ENCODE measurements at places on chromosomes 4 and X. TPM values are rescaled to one million over a fixed set of nuclear protein-coding genes. Genes with fewer than 3 reads are reported as not detected.
A peak's percentile ranks its signal among the peaks of the same experiment; 100 is the strongest.

The BANK1 gene
- 2.4 TPM for total RNA-seq

The MTNR1A gene
- total RNA-seq, result 0.84 TPM

The SMIM31 gene
- total RNA-seq, result not detected

- no peak for DNase-seq
- H3K4me1 ChIP-seq, result no peaks in the 10 kb centered on the region
- no peak overlapping the region for H3K27ac ChIP-seq
- no peaks in the 10 kb centered on the region for H3K27me3 ChIP-seq
- H3K4me3 ChIP-seq, result no peak overlapping the region
Observed at GRCh38 chrX:116172976-116173375, 2.4 kb downstream of the AGTR2 start.

GRCh38 chrX:55135171-55135570 lies 46.4 kb downstream of the PAGE2 start:
- H3K4me3 ChIP-seq, result no peak overlapping the region
- no peaks in the 10 kb centered on the region for H3K27me3 ChIP-seq
- no peaks in the 10 kb centered on the region for H3K4me1 ChIP-seq
- H3K36me3 ChIP-seq, result no peaks in the 10 kb centered on the region
- peak; percentile 2 for DNase-seq
- H3K27ac ChIP-seq, result no peak overlapping the region

DNA sequence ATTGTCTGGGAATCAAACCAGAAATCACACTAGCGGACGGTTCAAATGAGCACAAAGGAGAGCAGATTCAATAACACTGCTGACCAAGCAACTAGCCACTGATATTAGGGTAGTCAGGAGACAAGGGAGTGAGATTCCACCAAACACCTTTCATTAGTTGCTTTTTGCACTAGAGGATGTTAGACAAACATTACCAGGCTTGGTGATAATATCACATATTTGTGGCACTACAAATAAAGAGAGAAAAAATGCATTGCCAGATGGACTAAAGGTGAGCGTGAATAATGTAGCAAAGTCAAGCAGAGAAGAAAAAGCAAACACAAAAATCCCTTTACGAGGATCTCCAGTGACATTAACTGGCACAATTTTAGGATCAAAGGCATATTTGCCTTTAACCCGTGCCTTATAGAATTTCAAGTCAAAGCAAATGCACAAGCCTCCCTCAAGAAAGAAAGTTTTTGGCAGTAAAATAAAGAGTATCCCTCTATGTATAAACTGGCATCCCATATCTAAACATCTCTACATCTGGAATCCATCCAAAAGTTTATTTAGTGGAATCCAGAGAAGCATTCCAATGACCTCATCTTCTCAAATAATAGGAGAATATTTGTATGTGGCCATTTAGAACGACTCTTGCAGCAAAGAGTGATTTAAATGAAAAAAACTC lies 290.9 kb downstream of the KCTD8 start:
- no peak overlapping the region for H3K4me3 ChIP-seq
- H3K36me3 ChIP-seq, result no peaks in the 10 kb centered on the region
- H3K27ac ChIP-seq, result no peak overlapping the region
- no peaks in the 10 kb centered on the region for H3K4me1 ChIP-seq
- DNase-seq, result no peak
- no peaks in the 10 kb centered on the region for H3K27me3 ChIP-seq

GRCh38 chrX:125681058-125681457 lies 361.4 kb downstream of the TEX13C start:
- no peak overlapping the region for H3K4me3 ChIP-seq
- H3K4me1 ChIP-seq, result no peaks in the 10 kb centered on the region

DNA sequence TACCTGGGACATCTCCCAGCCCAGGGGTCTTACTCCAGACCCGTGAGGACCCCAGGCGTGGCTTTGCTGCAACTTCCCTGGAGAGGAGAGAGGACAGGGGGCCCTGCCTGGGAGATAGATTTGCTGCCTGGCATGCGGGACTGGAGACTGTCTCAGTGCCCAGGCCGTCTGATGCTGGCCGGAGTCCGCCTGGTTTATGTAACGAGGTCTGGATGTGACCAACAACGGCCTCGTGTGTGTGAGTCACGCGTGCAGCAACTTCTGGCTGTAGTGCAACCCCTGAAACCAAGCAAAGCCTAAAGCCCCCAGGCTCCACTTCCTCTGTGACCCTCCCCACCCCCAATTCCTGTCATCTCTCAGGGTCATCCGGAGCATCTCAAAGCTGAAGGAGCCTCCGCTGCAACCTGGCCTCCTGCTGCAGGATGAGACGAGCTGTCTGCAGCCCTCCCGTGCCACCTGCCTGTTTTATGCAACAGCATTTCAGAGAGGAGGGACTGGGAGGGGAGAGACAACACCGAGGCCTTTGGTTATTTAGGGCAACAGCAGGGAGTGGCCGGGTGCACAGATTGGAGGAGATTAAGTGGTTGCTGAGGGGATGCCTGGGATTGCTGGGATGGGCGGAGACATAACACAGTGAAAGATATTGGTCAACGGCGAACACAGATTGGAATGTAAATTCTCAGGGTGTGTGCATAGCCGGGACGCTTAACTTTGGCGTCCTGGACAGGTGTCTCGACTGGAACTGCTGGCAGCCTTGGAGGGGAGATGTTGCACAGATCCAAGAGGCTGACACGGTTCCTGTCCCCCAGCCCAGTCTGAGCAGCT lies 16.0 kb downstream of the XG start:
- H3K27me3 ChIP-seq, result no peaks in the 10 kb centered on the region
- no peak overlapping the region for H3K4me3 ChIP-seq
- no peaks in the 10 kb centered on the region for H3K36me3 ChIP-seq
- no peak overlapping the region for H3K27ac ChIP-seq

DNA sequence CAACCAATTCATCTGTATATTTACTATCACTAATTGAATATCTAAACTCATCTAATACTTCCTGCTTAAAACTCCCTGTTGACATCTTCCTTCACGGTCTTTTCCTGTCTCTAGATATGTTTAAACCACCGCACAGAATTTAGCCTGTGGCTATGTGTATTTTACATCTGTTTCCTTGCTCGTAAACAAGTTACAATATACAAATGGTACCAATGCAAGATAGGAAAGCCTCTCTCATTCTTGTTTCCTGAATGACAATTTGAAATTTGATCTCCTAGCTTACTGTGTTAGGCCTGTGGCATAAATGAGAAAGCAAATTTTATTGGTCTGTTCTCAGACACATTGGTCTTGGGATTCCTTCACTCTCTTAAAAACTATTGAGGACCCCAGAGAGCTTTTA lies 89.7 kb upstream of the PCDH7 start:
- no peaks in the 10 kb centered on the region for H3K36me3 ChIP-seq
- no peaks in the 10 kb centered on the region for H3K4me1 ChIP-seq
- no peaks in the 10 kb centered on the region for H3K27me3 ChIP-seq
- no peak overlapping the region for H3K27ac ChIP-seq
- no peak for DNase-seq

DNA sequence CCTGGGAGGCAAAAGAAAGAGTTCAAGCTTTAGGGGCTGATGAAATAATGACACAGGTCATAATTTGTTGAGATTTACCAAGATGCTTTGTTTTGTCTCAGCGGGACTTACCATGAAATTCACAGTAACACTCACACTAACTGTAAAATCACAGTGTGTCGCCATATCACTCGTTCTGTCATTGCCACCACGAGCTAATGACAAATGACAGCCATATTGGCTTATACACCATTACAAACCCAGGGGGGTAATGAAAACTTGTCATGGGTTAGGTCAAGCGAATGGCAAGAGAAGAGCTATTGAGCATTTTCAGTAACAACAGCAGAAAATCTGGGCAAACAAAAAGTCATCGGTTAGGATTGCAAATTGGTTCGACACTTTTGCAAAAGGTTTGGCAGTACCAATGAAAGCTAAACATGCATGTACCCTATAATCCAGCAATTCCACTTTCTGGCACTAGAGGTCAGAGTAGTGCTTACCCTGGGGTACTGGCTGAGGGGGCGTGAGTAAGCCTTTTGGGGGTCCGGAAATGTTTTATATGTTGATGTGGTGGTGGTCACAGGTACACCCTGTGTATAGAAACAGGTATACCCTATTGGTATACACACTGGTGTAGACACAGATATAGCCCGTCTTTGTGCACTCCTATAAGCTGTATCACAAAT lies 83.9 kb upstream of the RAI2 start:
- no peak for DNase-seq
- no peaks in the 10 kb centered on the region for H3K4me1 ChIP-seq
- no peak overlapping the region for H3K4me3 ChIP-seq

GRCh38 chrX:14546190-14546589 lies 16.9 kb downstream of the GLRA2 start:
- no peaks in the 10 kb centered on the region for H3K27me3 ChIP-seq
- no peaks in the 10 kb centered on the region for H3K36me3 ChIP-seq
- no peak for DNase-seq
- no peak overlapping the region for H3K27ac ChIP-seq
- H3K4me1 ChIP-seq, result no peaks in the 10 kb centered on the region
- H3K4me3 ChIP-seq, result no peak overlapping the region

- no peak overlapping the region for H3K27ac ChIP-seq
- no peak for DNase-seq
- no peaks in the 10 kb centered on the region for H3K36me3 ChIP-seq
- H3K27me3 ChIP-seq, result no peaks in the 10 kb centered on the region
Observed at GRCh38 chr4:145709843-145710242, 29.9 kb downstream of the C4orf51 start.

DNA sequence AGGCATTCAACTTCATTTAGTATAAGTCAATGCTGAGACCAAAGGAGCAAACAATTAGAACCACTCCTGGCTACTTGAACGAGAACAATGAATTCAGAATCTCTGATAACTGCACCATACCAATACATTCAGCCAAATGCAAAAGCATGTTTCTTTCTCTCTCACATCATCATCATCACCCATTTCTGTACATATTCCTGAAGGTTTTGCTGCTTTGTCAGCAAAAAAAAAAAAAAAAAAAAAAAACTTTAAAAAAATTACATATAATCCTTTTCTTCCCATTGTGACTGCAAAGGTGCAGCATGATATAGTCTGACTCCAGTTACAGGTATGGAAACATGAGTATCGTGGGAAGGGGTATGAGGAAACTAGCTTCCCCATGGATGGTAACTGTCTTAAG lies 35.6 kb downstream of the FBXW7 start:
- H3K4me1 ChIP-seq, result no peaks in the 10 kb centered on the region
- no peaks in the 10 kb centered on the region for H3K36me3 ChIP-seq
- no peak overlapping the region for H3K27ac ChIP-seq
- DNase-seq, result no peak
- no peaks in the 10 kb centered on the region for H3K27me3 ChIP-seq

- no peak overlapping the region for H3K27ac ChIP-seq
- no peak overlapping the region for H3K4me3 ChIP-seq
Observed at GRCh38 chr4:185542626-185543315, 7.5 kb upstream of the PDLIM3 start.

GRCh38 chr4:80007745-80008149 lies 65.3 kb downstream of the ANTXR2 start:
- no peaks in the 10 kb centered on the region for H3K27me3 ChIP-seq
- H3K4me1 ChIP-seq, result no peaks in the 10 kb centered on the region
- no peaks in the 10 kb centered on the region for H3K36me3 ChIP-seq
- no peak for DNase-seq
- H3K4me3 ChIP-seq, result no peak overlapping the region

DNA sequence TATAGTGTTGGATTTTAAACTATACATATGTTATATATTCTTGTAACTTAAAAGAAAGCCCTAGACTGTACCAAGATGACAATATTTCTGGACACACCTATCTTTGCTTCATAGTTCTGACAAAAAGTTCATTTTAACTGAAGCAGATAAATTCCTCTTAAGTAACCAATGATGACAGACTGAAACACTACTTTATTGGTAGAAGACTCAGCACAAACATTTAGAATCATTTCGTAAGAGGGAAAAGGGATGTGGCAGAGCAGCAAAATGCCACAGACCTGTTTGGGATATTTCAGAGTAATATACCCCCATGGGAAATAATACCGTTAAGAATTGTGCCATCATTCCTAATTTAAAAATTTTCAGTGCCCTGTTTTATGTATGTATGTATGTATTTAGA lies 56.2 kb downstream of the APOO start:
- no peaks in the 10 kb centered on the region for H3K36me3 ChIP-seq
- no peak overlapping the region for H3K27ac ChIP-seq
- no peak for DNase-seq
- H3K4me1 ChIP-seq, result no peaks in the 10 kb centered on the region
- H3K4me3 ChIP-seq, result no peak overlapping the region

GRCh38 chrX:47482065-47482511 lies 934 bp downstream of the ZNF41 start:
- no peaks in the 10 kb centered on the region for H3K27me3 ChIP-seq
- H3K27ac ChIP-seq, result peak overlapping the region; percentile 78
- no peak for DNase-seq
- H3K4me1 ChIP-seq, result peaks cover 21% of the 10 kb centered on the region

DNA sequence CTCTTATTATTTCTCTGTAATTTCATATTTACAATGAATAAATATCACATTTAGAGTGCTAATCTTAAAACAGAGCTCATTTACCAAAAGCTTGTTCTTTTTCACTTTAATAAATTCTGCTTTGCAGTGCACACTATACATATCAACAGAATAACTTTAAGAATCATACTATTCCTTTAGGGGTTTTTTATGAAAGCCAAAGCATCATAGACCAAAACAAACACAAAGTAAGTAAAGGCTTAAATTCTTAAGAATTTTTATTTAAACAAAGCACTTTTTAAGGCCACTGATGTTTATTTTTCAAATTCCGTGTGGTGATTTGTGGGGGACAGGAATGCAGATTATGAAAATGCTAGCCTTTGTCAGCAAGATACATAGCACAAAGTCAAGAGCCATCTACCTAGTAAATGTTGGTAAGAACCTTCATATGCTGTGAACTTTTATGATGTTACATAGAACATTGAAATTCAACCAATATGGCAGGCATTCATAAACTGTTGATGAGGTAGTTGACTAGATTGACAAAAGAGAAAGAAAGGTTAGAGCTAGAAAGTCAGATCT lies 17.8 kb downstream of the TIGD2 start:
- DNase-seq, result no peak
- peaks cover 5% of the 10 kb centered on the region for H3K4me1 ChIP-seq
- H3K36me3 ChIP-seq, result no peaks in the 10 kb centered on the region
- no peak overlapping the region for H3K4me3 ChIP-seq

DNA sequence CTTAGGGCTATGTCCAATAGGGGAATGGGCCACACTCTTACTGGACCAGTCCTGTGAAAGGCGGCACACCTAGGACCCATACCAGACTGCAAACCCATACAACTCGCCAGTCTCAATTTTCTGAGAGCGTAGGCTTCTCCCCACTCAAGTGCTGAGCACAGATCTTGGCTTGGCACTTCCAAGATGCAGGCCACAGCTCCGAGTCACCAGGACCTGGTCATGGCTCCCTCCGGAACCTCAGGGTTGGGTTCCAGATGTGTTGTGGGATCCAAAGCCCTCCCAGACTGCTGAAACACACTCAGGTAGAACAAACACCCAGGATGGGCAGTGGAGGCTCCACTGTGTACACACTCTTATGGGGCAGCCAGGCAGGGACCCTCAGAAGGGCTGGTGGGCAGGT lies 103.3 kb downstream of the TMEM144 start:
- no peak overlapping the region for H3K27ac ChIP-seq
- no peak for DNase-seq
- no peaks in the 10 kb centered on the region for H3K27me3 ChIP-seq
- H3K4me1 ChIP-seq, result no peaks in the 10 kb centered on the region
- no peak overlapping the region for H3K4me3 ChIP-seq
